ENCODE measurements at places on chromosomes 3 and 15.
A peak's percentile ranks its signal among the peaks of the same experiment; 100 is the strongest.

- DNase-seq, result peak; percentile 39
These were observed 52.3 kb upstream of the CGNL1 start for GRCh38 chr15:57323806-57324589.

DNA sequence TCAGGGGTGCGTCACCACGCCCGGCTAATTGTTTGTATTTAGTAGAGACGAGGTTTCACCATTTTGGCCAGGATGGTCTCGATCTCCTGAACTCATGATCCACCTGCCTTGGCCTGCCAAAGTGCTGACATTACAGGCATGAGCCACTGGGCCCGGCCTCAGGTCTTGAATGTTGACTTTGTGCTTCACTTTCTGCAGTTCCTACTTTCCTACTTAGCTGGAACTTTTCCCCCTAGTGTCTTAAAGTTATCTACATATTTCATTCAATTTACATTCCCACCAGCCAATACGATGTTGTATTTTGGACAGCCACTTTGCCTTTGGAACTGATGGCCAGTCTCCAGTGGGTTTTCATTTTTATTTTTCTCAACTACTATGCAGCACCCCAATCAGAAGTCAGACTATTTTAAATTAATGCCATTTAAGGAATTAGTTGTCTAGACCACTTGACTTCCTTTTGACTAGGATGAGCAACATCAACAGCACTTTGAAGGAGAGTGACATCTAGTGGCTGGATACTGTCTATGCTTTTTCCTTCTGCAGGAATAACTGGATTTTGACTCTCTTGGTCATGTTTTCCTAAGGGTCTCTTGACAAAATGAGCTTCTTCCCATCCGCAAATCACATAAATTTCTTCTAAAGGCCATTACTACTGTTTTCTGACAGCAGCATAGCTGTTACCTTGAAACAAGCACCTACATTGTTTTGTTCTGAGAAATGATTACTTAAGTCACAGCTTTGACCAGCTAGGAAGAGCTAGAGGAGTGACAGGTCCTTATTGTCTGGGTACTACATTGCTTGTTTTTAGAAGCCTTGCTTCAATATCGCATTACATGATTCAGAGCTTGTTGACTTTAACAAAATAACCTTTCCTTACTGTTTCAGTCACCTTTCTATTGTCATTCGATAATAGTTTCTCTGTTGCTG lies 140.2 kb downstream of the ITPR1 start:
- DNase-seq, result peak; percentile 58

DNA sequence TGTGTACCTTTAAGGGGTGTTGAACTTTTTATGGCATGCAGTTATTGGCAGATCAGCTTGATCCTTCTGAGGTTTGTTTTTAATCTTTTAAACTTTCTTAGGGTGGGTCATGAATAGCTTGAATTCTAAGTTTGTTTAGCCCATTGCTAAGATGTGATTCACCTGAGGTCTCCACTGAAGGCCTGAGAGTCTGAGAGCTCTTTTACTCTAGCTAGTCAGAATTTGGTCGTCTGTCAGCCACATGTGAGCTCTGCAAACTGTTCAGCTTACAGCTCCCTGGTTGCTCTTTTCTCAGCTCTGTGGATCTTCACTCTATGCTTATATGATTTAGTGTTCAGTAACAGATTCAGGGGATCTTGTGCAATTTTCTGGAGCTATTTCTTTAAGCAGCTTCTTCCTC lies 161.3 kb downstream of the ABHD5 start:
- DNase-seq, result no peak

DNA sequence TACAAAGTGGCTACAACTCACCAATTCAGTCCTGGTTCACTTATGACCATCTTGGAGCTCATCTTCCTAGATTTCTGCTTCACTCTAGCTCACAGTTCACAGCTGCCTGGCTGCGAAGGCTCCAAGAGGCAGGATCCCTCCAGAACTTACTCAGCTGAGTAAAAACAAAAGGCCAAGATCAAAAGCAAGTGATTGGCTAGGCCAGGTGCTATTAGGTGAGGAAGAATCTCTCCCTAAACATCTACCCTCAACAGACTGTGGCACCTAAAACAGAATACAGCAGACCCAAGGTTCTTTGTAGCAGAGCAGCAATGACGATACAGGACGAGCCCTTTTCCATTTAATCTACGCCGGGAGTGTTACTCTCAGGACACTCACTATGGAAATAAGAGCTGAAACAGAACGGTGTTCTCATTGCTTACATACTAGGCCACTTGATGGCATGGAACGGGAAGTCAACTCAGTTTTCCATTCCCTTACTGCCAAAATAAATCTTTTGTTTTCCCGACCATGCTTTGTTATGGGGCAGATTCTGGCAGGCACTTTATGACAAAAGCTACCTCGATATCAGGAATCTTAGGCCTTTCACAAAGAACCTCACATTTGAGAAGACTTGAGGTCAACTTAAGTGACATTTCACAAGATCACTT lies 901 bp downstream of the ICE2 start:
- peak; percentile 31 for DNase-seq

- no peak for DNase-seq
These were observed 156.0 kb upstream of the ABI3BP start for GRCh38 chr3:101149251-101149650.

DNA sequence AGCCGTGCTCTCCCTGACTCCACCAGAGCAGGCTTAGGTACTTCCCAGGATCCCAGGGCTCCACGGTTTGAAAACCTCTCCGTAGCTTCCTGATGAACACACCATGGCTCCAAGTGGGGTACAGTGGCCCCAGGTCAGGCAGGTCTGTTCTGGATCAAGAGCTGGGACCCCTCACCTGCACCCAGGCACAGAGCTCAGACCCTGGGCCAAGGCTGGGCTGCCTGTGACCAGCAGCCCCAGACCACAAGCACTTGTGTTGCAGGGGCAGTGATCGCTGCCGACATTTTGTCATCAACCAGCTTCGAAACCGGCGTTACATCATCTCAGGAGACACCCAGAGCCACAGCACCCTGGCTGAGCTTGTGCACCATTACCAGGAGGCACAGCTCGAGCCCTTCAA lies 5.3 kb downstream of the SH2D7 start:
- DNase-seq, result no peak

DNA sequence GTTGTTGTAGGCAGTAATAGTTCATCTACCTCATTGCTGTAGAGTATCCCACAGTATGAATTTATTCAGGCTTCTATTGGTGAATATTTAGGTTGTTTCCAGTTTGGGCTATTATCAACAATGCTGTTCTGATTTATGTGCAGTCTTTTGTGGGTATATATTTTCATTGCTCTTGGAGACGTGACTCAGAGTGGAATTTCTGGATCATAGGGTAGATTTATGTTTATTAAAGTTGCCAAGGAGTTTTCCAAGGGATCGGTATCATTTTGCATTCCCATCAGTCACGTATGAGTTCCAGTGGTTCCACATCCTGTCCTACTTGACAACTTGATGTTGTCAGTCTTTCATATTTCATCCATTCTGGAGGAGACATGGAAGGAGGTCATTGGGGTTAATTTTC lies 8.4 kb upstream of the HRH1 start:
- DNase-seq, result no peak

DNA sequence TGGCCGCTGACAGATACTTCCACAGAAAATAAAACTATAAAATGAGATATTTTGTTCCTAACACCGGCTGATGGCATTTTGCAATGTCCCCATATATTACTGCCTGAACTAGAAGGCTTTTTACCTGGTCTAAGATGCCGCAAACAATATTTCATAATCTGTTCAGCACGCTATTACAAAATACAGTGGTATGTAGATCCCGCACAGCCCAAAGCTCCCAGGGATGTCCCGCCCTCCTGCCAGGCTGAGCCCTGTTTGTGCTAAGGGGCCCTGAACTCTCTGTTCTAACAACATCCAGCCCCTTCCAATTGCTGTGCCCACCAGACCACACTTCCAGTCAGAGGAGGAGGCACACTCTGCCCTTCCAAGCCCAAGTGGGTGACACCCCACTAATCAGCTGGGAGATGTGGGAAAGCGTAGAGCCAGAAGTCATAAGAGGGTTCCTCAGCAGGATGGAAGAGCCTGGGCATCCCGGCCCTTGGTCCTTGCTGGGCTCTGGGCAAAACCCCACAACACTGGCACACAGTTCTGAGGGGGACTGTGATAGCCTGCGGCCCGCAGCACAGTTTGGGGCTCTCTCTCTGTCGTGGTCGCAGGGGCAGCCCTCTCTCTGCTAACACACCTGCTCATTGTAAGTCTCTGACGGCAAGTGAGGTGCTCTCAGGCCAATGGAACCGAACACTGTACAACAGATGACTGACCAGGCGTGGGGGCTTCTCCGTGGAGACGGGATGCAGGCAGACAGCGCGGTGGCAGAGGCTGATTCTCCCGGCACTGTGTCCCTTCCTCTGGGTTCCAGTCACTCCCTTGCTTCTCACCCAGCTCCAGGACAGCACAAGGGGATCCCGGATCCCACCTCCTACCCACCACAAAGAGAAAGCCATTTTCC lies 55.2 kb downstream of the PCSK6 start:
- DNase-seq, result no peak

- DNase-seq, result peak; percentile 79
These were observed 255.7 kb downstream of the MBNL1 start for GRCh38 chr3:152524198-152525140.

Measured in GM12865 (cell line).